ENCODE measurements at places on chromosomes 5 and 9. TPM values are rescaled to one million over a fixed set of nuclear protein-coding genes. Genes with fewer than 3 reads are reported as not detected.

DNA sequence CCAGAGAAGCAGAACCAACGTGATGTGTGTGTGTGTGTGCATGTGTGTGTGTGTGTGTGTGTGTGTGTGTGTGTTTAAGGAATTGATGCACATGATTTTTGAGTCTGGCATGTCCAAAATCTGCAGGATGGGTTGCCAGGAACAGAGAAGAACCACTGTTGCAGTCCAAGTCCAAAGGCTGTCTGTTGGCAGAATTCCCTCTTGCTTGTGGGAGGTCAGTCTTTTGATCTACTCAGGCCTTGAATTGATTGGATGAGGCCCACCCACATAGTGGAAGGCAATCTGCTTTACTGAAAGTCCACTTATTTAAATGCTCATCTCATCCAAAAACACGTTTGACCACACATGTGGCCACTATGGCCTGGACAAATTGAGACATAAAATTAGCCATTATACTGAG is 11.4 kb upstream of the TSC1 start:
- DNase-seq: no peak

DNA sequence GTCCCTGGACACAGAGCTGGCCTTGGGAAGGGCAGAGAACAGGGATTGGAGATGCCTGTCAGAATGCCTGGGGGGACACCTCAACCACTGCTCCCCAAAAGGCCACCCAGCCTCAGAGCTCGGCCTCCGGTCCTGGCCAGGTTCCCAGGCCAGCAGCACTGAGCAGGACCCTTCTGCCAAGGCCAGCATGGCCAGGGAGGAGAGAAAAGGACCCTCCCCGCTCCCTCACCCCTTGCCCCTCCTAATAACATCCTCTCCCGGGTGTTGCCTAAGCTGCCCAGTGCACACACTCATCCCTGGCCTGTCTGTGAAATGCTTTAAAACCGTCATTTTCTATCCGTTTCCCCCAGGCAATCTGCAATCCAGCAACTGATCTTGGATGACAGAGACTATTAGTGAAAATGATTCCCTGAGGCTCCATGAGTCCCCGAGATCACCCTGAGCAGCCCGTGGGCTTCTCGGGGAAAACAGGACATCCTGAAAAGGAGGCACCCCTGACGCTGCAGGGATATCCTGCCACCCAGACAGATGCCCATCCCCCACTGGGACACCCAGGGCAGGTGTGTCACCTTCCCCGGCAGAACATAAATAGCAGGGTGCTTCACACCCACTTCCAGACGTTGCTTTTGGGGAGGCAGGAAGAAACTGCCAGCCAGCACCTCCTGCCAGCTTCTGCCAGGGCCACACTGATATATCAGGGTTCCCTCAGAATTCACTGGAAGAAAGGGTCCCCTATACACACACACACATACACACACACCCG is 75.3 kb downstream of the ADAMTS2 start:
- no peak for DNase-seq

Gene SLC45A2
- total RNA-seq: 0.06 TPM

Gene C8G
- total RNA-seq: not detected

DNA sequence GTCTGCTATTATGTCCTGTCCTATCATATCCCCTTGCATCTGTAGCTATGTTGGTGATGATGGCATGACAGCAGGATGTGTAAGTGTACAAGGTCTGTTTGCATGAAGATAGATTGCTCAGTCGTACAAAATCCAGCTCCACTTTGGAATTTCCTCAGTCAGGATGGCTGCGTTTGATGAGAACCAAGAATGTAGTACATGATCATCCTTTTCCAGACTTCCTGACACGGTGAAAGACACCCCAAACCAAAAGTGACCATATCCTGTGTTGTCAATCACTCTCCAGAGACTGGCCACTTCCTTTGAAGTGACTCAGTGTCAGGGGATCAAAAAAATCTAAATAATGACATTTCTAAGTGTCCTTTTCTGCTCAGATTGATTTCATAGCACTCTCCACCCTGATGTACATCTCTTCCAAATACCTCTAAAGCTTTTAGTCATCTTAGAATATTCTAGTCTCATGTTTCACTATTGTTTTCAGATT is 213.4 kb downstream of the PLK2 start:
- DNase-seq: no peak

- no peak for DNase-seq
These were observed 230.5 kb downstream of the SPOCK1 start for GRCh38 chr5:137268646-137269045.

- DNase-seq: peak; percentile 48
These were observed 209.9 kb upstream of the VLDLR start for GRCh38 chr9:2411459-2412215.

Measured in neural progenitor cell (in vitro differentiated cells).